Activated naive CD8-positive, alpha-beta T cell treated with anti-CD3 and anti-CD28 coated beads, Interleukin-2, amount 50 U/mL, for 24 hours (primary cell): ENCODE measurements at places on chromosomes 7 and 10.

GRCh38 chr7:51146816-51147586 lies 169.6 kb downstream of the COBL start:
- DNase-seq: no peak

- no peak for DNase-seq
Observed at GRCh38 chr7:39516498-39516897, 49.7 kb upstream of the YAE1 start.

- no peak for DNase-seq
Observed at GRCh38 chr10:2145926-2146478, 408.7 kb upstream of the ADARB2 start.

DNA sequence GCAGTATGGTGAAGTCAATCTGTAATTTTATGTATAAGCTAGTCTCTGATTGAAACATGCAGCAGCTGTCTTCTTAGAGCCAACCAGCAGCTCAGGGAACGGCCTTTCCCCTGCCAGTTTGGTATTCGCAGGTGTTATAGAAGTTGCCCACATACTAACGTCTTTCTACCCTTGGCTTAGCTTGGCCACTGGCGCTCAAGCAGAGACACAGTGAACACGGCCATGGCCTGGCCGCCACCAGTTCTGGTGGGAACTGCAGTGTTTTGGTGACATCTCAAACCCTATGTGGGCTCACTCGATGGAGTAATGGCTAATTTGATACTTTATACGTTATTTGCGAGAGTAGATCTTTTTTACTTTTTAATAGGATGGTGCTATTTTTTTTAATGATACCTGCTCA lies 17.1 kb downstream of the EIF4H start:
- no peak for DNase-seq

GRCh38 chr10:101709359-101710058 lies 14.5 kb upstream of the FBXW4 start:
- no peak for DNase-seq

GRCh38 chr7:144632724-144633123 lies 203.1 kb downstream of the TPK1 start:
- no peak for DNase-seq

- DNase-seq: no peak
Observed at GRCh38 chr10:12586741-12587140, 237.4 kb downstream of the CAMK1D start.

GRCh38 chr7:96299496-96299895 lies 22.4 kb downstream of the SLC25A13 start:
- DNase-seq: no peak
